ENCODE measurements at places on chromosomes 2 and 18. TPM values are rescaled to one million over a fixed set of nuclear protein-coding genes. Genes with fewer than 3 reads are reported as not detected.

DNA sequence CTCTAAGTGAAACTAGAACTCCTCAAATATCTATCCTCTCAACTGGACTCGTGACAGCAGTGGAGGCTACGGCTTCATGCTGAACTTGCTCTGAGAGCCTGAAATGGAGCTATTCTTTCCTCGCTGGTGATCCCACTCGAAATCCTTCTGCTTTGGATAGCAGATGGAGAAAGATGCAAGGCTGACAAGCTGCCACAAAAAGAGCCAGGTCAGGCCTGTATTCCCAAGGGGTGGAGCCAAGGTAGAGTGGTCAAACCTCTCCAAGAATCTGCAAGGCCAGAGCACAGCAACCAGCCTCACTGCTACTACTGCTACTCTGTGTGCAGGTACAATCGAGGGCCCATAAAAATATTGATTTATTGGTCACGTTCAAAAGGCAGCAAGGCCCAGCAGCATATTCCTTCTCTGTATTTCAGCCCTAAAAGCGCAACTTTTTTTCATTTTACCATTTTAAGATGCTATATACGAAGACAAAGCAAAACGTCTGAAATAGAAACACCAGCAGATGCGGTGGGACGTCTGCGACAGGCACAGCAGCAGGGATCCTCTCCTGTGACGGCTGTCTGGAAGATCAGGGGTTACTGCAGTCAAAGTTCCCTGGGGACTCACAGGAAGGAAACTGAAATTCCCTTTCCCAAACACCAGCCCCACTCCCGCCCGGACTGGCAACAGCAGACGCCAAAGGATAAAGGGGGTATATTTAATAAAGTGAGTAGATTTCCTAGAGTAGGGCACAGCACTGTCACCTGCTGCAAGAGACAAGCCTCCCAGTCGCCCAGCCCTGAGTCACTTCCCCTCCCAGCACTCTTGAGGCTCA, 2.4 kb downstream of the SPRED2 start:
- H3K27me3 ChIP-seq: no peaks in the 10 kb centered on the region
- peak; percentile 39 for DNase-seq
- peaks cover 54% of the 10 kb centered on the region for H3K4me1 ChIP-seq
- H3K4me3 ChIP-seq: peak overlapping the region; percentile 58

- no peak overlapping the region for H3K4me3 ChIP-seq
- no peak overlapping the region for H3K27ac ChIP-seq
- H3K27me3 ChIP-seq: no peaks in the 10 kb centered on the region
- no peaks in the 10 kb centered on the region for H3K4me1 ChIP-seq
- H3K36me3 ChIP-seq: no peaks in the 10 kb centered on the region
Observed at GRCh38 chr2:28654663-28655320, 96.8 kb upstream of the PPP1CB start.

- peaks cover 10% of the 10 kb centered on the region for H3K4me1 ChIP-seq
- DNase-seq: no peak
- no peak overlapping the region for H3K27ac ChIP-seq
- H3K36me3 ChIP-seq: peaks cover 42% of the 10 kb centered on the region
- no peaks in the 10 kb centered on the region for H3K27me3 ChIP-seq
- H3K4me3 ChIP-seq: no peak overlapping the region
Observed at GRCh38 chr2:134446383-134447017, 192.6 kb downstream of the MGAT5 start.

DNA sequence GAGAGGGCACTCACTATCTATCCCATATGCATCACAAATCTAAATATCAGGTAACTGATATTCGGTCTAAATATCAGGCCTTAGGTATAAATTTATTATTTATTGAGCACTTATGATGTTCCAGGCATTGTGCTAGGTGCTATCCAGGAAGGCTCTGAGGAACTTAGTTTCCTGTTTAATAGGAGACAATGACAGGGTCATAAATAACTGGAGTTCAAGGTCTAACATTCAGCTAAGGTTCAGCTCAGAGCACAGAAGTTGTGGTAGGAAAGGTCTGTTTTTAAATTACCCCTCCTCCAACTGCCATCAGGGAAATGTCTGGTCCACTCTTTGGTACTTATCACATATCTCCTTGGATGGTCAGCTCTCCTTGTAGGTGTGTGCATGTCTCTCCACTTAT, 193.6 kb downstream of the AGPS start:
- no peak for DNase-seq
- H3K27me3 ChIP-seq: no peaks in the 10 kb centered on the region
- H3K4me3 ChIP-seq: no peak overlapping the region
- H3K27ac ChIP-seq: no peak overlapping the region

DNA sequence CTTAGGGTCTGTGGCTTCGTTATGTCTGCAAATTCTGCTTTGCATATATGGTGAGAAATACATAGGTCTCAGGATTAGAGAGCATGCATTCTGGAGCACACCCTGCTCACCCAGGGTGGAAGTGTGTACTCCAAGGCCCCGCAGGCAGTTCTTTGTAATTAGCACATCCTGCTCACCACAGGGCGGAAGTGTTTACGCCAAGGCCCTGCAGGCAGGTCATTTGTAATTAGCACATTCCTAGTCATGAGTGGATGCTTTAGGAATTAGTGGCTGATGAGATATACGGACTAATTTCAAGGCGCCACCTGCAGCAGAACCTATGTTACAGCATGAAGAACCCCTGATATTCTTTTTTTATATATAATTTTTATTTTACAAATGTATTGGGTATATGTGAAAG, 4.2 kb downstream of the ALLC start:
- no peaks in the 10 kb centered on the region for H3K27me3 ChIP-seq
- no peak overlapping the region for H3K27ac ChIP-seq
- no peaks in the 10 kb centered on the region for H3K4me1 ChIP-seq
- no peak overlapping the region for H3K4me3 ChIP-seq
- no peak for DNase-seq

Gene SKA1
- 4.4 TPM for total RNA-seq

- no peak overlapping the region for H3K27ac ChIP-seq
- no peak overlapping the region for H3K4me3 ChIP-seq
- H3K36me3 ChIP-seq: no peaks in the 10 kb centered on the region
- H3K27me3 ChIP-seq: no peaks in the 10 kb centered on the region
- no peaks in the 10 kb centered on the region for H3K4me1 ChIP-seq
Observed at GRCh38 chr2:74930811-74931486, 27.5 kb upstream of the POLE4 start.

Gene STPG4
- not detected for total RNA-seq

DNA sequence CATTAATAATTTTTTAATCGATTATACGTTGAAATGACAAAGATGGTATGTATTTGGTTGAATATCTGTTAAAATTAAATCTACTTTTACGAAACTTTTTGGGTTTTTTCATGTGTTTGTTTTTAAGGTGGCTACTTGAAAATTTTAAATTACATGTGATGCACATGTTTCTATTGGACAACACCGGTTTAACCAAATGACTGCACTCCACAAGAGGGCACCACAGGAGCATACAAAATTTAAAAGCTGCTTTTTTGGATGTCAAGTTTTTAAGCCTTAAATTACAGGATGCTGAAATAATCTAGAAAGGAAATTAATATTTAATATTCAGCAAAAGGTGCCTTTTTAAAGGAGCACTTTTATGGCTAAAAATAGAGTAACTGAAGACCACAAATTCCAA, 98.7 kb downstream of the ACVR1 start:
- peaks cover 9% of the 10 kb centered on the region for H3K4me1 ChIP-seq
- no peak overlapping the region for H3K27ac ChIP-seq
- DNase-seq: no peak

DNA sequence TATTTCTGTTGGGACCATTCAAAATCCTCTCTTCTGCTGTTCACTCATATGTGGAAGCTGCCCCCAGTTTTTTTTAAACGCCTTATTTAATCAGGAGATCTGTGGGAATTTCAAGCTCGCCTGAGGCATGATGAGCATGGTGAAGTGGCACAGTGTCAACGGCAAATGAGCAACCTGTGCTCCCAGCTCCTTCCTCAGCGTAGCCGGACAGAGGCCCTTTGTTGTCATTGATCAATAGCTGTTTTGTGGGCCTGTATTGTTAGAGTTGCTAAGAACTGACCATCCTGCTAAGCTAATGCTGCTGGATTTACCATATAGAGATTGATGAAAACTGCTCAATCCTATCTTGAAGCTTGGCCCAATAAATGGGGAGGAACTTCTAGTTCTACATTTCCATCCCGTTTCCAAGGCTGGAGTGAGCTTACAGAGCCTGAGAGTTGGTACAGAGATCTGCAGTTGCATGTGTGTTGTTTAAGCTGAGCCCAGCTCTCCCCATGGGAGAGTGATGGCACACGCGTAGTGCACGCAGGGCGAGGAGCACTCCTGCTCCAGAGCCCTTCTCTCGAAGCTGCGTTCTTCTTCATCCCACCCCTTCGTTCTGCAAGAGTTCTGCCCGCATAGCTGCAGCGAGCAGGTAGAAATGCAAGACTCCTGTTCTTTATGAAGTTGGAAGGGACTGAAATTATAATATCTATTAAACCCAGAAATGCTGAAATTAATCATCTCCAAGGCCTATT, 108.8 kb downstream of the RTN4 start:
- no peaks in the 10 kb centered on the region for H3K36me3 ChIP-seq
- no peak overlapping the region for H3K4me3 ChIP-seq
- no peak for DNase-seq
- H3K4me1 ChIP-seq: peaks cover 5% of the 10 kb centered on the region
- no peak overlapping the region for H3K27ac ChIP-seq

GRCh38 chr2:64731263-64731643, 77.5 kb upstream of the SERTAD2 start:
- H3K36me3 ChIP-seq: no peaks in the 10 kb centered on the region
- peak overlapping the region; percentile 42 for H3K4me3 ChIP-seq
- H3K4me1 ChIP-seq: peaks cover 9% of the 10 kb centered on the region
- DNase-seq: no peak
- H3K27me3 ChIP-seq: no peaks in the 10 kb centered on the region

- no peaks in the 10 kb centered on the region for H3K36me3 ChIP-seq
- H3K4me3 ChIP-seq: no peak overlapping the region
- DNase-seq: no peak
Observed at GRCh38 chr18:78793313-78794070, 186.1 kb upstream of the SALL3 start.

Gene SPP2
- total RNA-seq: not detected

Gene OR6B2
- not detected for total RNA-seq

Gene CYS1
- total RNA-seq: 2.6 TPM

Gene RNF144A
- 17.1 TPM for total RNA-seq

DNA sequence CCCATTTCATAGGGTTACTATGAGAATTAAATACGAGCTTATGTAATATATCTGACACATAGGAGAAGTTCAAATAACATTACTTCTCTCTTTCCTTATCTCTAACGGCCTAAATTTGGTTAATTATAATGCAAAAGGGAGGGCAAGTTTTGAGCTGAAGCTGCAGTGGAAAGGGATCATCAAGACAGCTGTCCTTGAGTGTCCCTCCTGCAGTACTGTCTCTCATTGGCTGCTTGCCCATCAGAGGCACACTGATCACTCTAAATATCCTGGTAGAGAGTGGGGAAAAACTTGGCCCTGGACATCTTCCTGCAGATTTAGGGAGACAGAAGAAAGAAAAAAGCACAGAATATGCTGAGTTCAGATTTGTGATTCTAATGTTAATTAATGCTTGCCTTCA, 186.0 kb downstream of the CAMKMT start:
- no peak overlapping the region for H3K4me3 ChIP-seq
- no peak for DNase-seq
- no peaks in the 10 kb centered on the region for H3K27me3 ChIP-seq
- no peaks in the 10 kb centered on the region for H3K4me1 ChIP-seq
- H3K36me3 ChIP-seq: no peaks in the 10 kb centered on the region
- H3K27ac ChIP-seq: no peak overlapping the region

GRCh38 chr2:183984871-183985270, 613.5 kb upstream of the ZNF804A start:
- H3K27me3 ChIP-seq: no peaks in the 10 kb centered on the region
- no peak overlapping the region for H3K27ac ChIP-seq
- H3K36me3 ChIP-seq: no peaks in the 10 kb centered on the region
- H3K4me3 ChIP-seq: no peak overlapping the region

GRCh38 chr18:63379639-63379962, 12.6 kb upstream of the KDSR start:
- H3K4me3 ChIP-seq: no peak overlapping the region
- H3K4me1 ChIP-seq: no peaks in the 10 kb centered on the region
- no peak for DNase-seq
- H3K36me3 ChIP-seq: peaks cover 4% of the 10 kb centered on the region

DNA sequence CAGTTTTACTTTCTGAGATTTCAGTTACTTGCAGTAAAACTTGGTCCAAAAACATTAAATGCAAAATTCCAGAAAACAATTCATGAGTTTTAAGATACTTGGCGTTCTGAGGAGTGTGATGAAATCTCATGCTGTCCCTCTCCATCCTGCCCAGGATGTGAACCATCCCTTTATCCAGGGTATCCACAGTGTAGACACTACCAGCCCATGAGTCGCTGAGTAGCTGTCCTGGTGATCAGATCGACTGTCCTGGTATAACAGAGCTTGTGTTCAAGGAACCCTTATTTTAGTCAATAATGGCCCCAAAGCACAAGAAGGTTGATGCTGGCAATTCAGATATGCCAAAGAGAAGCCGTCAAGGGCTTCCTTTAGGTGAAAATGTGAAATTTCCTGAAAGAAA, 3.2 kb downstream of the SP100 start:
- no peak overlapping the region for H3K4me3 ChIP-seq
- no peaks in the 10 kb centered on the region for H3K36me3 ChIP-seq

Gene LHCGR
- 1.0 TPM for total RNA-seq

GRCh38 chr2:177679611-177680605, 287.3 kb downstream of the AGPS start:
- no peaks in the 10 kb centered on the region for H3K36me3 ChIP-seq
- H3K27me3 ChIP-seq: no peaks in the 10 kb centered on the region
- peaks cover 20% of the 10 kb centered on the region for H3K4me1 ChIP-seq
- peak overlapping the region; percentile 68 for H3K27ac ChIP-seq
- no peak overlapping the region for H3K4me3 ChIP-seq

Gene POTEC
- total RNA-seq: not detected

Gene MC5R
- total RNA-seq: not detected

GRCh38 chr2:162123806-162124758, 28.0 kb downstream of the GCG start:
- H3K36me3 ChIP-seq: no peaks in the 10 kb centered on the region
- H3K4me1 ChIP-seq: no peaks in the 10 kb centered on the region
- no peaks in the 10 kb centered on the region for H3K27me3 ChIP-seq

- peak overlapping the region; percentile 49 for H3K27ac ChIP-seq
- H3K4me1 ChIP-seq: peaks cover 17% of the 10 kb centered on the region
- H3K4me3 ChIP-seq: no peak overlapping the region
Observed at GRCh38 chr2:42342061-42342794, 18.8 kb downstream of the COX7A2L start.

DNA sequence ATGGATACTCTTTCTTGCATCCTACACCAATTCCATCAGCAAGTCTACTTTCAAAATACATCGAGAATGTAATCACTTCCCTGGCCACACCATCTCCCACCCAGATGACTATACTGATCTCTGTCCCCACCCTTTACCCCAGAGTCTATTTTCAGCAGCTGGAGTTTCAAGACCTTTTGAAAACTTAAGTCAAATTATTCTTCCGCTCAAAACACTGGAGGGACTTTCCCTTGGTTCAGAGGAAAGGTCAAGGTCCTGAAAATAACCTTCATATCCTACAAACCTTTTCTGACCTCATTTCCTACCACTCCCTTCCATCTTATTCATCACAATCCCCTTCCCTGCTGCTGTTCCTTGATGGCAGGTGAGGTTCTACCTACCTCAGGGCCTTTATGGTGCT, 58.8 kb upstream of the LYPD6 start:
- no peak overlapping the region for H3K27ac ChIP-seq
- H3K27me3 ChIP-seq: no peaks in the 10 kb centered on the region
- no peaks in the 10 kb centered on the region for H3K4me1 ChIP-seq
- DNase-seq: no peak
